ENCODE measurements at places on chromosomes 12 and 14. TPM values are rescaled to one million over a fixed set of nuclear protein-coding genes. Genes with fewer than 3 reads are reported as not detected.

Gene ADAM21
- total RNA-seq = not detected

Gene IQSEC3
- 0.51 TPM for total RNA-seq

Gene ZBTB42
- total RNA-seq = 5.4 TPM

DNA sequence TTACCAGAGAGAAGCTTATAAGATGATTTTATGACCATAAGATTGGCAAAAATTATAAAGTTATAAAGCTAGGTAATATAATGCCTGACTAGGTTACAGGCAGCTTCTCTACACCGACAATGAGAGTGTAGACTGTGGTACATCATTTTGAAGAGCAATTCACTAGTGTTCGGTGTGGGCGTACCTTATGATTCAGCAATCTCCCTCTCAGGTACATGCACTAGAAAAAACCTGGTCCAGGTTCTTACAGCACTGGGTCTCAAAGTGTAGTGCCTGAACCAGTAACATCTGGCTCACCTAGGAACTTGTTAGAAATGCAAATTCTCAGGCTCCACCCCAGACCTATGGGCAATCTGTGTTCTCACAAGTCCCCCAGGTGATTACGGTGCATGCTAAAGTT is 106.7 kb downstream of the RERG start:
- no peaks in the 10 kb centered on the region for H3K36me3 ChIP-seq
- no peak overlapping the region for H3K27ac ChIP-seq
- H3K4me1 ChIP-seq = no peaks in the 10 kb centered on the region
- DNase-seq = no peak
- H3K4me3 ChIP-seq = no peak overlapping the region
- H3K27me3 ChIP-seq = no peaks in the 10 kb centered on the region

DNA sequence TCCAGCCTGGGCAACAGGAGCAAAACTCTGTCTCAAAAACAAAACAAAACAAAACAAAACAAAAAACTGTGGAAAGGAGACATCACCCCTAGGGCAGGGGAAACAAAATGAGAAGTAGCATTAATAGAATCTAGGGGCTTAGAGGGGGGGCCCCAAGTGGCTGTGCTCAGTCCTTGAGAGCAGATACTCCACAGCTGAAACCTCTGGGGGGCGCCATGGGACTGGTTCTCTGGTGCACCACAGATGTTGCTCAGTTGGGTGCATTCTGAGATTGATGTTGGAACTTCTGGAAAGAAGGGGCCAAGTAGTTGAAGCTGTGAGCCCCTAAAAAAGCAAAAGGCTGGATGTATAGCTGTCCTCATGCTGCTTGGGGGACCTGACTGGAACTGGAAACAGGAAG is 11.8 kb upstream of the SYNE2 start:
- H3K36me3 ChIP-seq = no peaks in the 10 kb centered on the region
- no peak overlapping the region for H3K27ac ChIP-seq
- no peaks in the 10 kb centered on the region for H3K4me1 ChIP-seq
- no peaks in the 10 kb centered on the region for H3K27me3 ChIP-seq
- H3K4me3 ChIP-seq = no peak overlapping the region

GRCh38 chr12:64522316-64522715 is 70.4 kb downstream of the TBK1 start:
- no peak overlapping the region for H3K27ac ChIP-seq
- H3K27me3 ChIP-seq = no peaks in the 10 kb centered on the region
- DNase-seq = no peak
- H3K36me3 ChIP-seq = no peaks in the 10 kb centered on the region

- H3K4me3 ChIP-seq = no peak overlapping the region
- peaks cover 38% of the 10 kb centered on the region for H3K36me3 ChIP-seq
These were observed 11.0 kb downstream of the TPCN1 start for GRCh38 chr12:113232089-113232839.

GRCh38 chr14:104870368-104871144 is 5.5 kb downstream of the CEP170B start:
- H3K27ac ChIP-seq = no peak overlapping the region
- no peak overlapping the region for H3K4me3 ChIP-seq

DNA sequence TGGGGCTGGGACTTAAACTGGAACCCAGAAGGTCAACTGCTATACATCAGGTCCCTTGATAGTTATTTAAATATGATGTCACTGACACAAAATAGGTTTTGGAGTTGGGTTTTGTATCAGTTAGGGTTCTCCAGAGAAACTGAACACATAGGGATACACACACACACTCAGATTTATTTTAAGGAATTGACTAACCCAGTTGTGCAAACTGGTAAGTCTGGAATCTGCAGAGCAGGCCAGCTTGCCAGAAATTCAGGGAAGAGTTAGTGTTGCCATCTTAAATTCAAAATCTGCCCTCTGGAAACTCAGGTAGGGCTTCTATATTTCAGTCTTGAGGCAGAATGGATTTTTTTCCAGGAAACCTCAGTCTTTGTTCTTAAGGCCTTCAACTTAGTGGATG is 36.9 kb downstream of the MAPK1IP1L start:
- no peak overlapping the region for H3K27ac ChIP-seq
- no peaks in the 10 kb centered on the region for H3K36me3 ChIP-seq
- DNase-seq = no peak
- no peaks in the 10 kb centered on the region for H3K4me1 ChIP-seq
- no peaks in the 10 kb centered on the region for H3K27me3 ChIP-seq

- no peak overlapping the region for H3K27ac ChIP-seq
These were observed 83.6 kb upstream of the DDHD1 start for GRCh38 chr14:53236708-53237107.

Measured in liver (tissue), 10 donors.